ENCODE measurements at places on chromosomes 11 and 22. TPM values are rescaled to one million over a fixed set of nuclear protein-coding genes. Genes with fewer than 3 reads are reported as not detected.
A peak's percentile ranks its signal among the peaks of the same experiment; 100 is the strongest.

DNA sequence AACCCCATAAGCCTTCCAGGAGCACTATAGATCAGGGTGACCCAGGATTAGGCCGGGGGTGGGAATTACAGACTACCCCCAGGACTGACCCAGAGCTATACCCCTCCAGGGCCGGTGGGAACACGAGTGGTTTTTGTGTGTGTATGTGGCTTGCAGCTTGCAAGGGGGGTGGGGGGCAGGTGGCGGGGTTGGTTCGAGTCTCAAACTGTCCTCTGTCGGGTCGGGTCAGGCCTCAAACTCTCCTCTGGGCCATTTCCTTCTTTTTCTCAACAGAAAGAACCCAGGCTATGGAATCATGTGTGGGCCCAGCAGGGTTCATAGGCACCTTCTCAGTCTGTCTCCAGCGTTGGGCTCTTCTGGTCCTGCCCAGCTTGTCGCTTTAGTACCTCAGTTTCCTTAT, 58.4 kb downstream of the BCR start:
- no peaks in the 10 kb centered on the region for H3K36me3 ChIP-seq
- H3K4me3 ChIP-seq: no peak overlapping the region
- H3K27ac ChIP-seq: no peak overlapping the region

GRCh38 chr11:71305451-71306125, 53.2 kb upstream of the SHANK2 start:
- no peak overlapping the region for H3K4me3 ChIP-seq
- DNase-seq: no peak
- no peaks in the 10 kb centered on the region for H3K4me1 ChIP-seq
- H3K27ac ChIP-seq: no peak overlapping the region
- H3K27me3 ChIP-seq: peaks cover 68% of the 10 kb centered on the region
- no peaks in the 10 kb centered on the region for H3K36me3 ChIP-seq

GRCh38 chr11:3016861-3017260, 24.7 kb upstream of the NAP1L4 start:
- no peak overlapping the region for H3K27ac ChIP-seq
- peaks cover 80% of the 10 kb centered on the region for H3K36me3 ChIP-seq
- peaks cover 4% of the 10 kb centered on the region for H3K4me1 ChIP-seq
- DNase-seq: no peak
- H3K27me3 ChIP-seq: no peaks in the 10 kb centered on the region

DNA sequence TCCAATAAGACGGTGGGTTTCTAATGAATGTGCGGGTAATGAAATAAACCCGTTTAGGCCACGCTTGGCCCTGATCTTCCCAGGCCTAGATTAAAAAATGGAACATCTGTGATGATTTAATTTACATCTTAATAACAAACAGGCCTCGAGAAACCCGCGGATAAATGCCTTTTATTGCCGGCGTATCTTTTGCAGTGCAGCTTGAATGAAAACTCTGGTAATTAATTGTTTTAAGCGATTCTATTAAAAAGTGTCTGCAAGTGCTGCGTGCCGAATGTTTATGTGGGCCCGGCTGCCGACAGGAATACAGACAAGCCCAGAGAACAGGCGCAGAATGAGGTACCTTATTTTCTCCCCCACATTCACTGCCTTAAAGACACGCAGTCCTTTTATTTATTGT, 420.7 kb downstream of the MN1 start:
- no peak overlapping the region for H3K4me3 ChIP-seq
- H3K27ac ChIP-seq: no peak overlapping the region
- no peaks in the 10 kb centered on the region for H3K36me3 ChIP-seq

- no peaks in the 10 kb centered on the region for H3K36me3 ChIP-seq
- H3K4me1 ChIP-seq: no peaks in the 10 kb centered on the region
- DNase-seq: no peak
- H3K27ac ChIP-seq: no peak overlapping the region
These were observed 8.1 kb upstream of the TOP3B start for GRCh38 chr22:21990445-21991303.

GRCh38 chr11:10394229-10395101, 60.6 kb upstream of the AMPD3 start:
- no peak for DNase-seq
- no peak overlapping the region for H3K4me3 ChIP-seq
- H3K27me3 ChIP-seq: no peaks in the 10 kb centered on the region
- H3K36me3 ChIP-seq: no peaks in the 10 kb centered on the region

- H3K4me1 ChIP-seq: peaks cover 8% of the 10 kb centered on the region
- H3K27ac ChIP-seq: no peak overlapping the region
- no peak overlapping the region for H3K4me3 ChIP-seq
- H3K27me3 ChIP-seq: no peaks in the 10 kb centered on the region
These were observed 97.0 kb upstream of the DRD2 start for GRCh38 chr11:113572136-113572735.

DNA sequence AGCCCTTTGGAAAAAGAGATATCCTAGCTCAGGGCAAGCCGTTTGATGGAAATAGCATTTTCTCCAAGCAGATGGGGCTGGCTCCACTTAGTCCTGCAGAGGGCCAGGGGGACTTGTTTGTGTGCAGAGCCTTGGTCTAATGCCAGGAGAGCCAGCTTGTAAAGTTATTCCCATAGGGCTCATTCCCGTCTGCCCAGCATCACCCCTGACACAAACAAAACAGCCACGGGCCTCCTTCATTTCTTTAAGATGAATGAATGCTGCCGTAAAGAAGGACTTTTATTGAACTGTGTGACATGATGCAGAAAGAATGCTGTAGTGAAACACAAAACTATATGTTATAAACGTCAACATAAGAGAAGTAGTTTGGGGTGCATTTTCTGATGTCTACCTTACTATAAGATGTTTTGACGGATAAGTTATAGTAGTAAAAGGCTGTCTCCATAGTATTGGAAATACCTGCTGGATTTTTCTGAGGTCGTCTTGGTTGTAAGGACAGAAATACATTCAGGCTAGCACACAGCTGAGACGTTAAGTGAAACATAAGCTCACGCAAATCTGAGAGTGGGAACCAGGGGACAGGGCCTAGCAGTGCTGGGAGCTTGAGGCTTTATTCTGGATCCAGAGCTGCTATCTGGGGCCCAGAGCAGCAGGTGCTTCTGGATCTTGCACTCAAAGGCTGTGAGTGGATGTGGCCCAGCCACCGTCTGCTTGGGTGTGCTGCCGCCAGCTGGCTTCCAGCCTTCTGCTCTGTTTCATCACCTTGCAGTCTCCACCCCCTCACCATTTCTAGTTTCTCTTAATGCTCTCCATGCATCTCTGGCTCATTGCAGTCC, 53.3 kb downstream of the NCAM1 start:
- no peaks in the 10 kb centered on the region for H3K36me3 ChIP-seq
- H3K27me3 ChIP-seq: no peaks in the 10 kb centered on the region
- H3K4me3 ChIP-seq: no peak overlapping the region
- peak; percentile 71 for DNase-seq

DNA sequence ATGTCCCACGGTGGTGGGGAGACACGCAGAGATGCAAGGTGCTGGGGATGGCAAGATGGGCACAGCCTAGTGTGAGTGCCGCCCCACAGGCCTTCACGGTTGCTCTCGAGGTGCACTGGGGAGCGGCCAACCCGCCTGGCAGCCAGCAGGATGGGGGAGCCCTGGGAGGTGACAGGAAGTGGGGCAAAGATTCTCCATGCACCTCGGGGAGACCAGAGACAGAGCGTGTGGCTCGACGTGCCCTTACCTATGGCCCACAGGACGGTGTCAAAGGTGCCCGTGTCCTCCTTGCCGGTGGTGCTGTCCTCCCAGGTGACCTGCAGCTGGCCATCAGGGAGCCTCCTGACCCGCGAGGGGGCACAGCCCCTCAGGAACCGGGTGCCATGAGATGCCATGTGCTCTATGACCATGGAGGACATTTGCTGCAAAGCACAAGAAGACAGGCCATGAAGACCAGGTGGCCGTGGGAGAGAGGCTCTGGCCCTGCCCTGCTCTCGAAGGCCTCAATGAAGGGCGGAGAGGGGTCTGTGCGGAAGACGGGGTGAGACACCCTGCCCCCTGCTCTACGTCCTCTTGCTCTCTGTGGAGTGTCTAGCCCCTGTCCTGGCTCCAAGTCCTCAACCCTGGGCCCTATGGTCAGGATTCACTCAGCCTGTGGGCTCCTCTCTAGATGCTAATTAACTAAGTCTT, 40.6 kb upstream of the GNB1L start:
- peaks cover 38% of the 10 kb centered on the region for H3K36me3 ChIP-seq
- H3K4me3 ChIP-seq: no peak overlapping the region
- no peak for DNase-seq
- no peak overlapping the region for H3K27ac ChIP-seq
- H3K4me1 ChIP-seq: peaks cover 15% of the 10 kb centered on the region

DNA sequence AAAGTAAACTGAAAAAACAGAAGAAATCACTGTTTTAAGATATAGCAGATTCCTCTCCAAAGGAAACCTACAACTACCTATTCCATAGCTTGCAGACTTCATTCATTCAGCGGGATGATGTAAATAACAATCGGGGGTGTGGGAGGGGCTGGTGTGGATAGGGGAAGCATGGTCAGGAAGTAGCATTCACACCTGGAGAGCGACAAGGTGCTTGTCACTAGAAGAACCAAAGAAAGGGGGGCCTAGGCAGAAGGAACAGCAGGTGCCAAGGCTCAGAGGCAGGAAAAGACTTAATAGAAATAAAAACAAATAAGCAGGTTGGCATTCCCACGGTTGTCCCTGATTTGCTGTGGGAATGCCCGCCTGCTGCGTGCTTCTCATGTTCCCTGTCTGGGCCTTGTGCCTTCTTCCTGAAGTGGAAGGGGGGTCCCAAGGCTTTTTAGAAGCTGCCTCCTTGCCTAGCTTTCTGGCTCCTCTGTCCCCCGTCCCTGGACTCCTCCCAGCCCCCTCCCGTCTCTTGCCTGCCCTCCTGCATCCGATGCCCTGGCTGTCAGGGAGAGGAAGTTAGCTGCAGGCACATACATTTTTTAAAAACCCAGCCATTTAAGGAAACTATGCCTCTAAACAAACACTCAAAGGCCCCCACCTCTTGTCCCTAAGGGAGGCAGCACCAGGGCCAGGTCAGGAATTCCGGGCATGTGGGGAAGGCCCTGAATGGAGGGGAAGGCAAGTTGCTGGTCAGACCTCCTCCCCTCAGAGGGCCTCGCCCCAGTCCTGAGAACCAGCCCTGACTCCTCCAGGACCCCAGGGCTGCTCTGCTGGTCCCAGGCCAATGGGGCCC, 54.7 kb upstream of the PRDM11 start:
- H3K36me3 ChIP-seq: no peaks in the 10 kb centered on the region
- H3K4me1 ChIP-seq: peaks cover 64% of the 10 kb centered on the region
- peak overlapping the region; percentile 85 for H3K27ac ChIP-seq
- no peak overlapping the region for H3K4me3 ChIP-seq
- no peaks in the 10 kb centered on the region for H3K27me3 ChIP-seq
- DNase-seq: no peak

DNA sequence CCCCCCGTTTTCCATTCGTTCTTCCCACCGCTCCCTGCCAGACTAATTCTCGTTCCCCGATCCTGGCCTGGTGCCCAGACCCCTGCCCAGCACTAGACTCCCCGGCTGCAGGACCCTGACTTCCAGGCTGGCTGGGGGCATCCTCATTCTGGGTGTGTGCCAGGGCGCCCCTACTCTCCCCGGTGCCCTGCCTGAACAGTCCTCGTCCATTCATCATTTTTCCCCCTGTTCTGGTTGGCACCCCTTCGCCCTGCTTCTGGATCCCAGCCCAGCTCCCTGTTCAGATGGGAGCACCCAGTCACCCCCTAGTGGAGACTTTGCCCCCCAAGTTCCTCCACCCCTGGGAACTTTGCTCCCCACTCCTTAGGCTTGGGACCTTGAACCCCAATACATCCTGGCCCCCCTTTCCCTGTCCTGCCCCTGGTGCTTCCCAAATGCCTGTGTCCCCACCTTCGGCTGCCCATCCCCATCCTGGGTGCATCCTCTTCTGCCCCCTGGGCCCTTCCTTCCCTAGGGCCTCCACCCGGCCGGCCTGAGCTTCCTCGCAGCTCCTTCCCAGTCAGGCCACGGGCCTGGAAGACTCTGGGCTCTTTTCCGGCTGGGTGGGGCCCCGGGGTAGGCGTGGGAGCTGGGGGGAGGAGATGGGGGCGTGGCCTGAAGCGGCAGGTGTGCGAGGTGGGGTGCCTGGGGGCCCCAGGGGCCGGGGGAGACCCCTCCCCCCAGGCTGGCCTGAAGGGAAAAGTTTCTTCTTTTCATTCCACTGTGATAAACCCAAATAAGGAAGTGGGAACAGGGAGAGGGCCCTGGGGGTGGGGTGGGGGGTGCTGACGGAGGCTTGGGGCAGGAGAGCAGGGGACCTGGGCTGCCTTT, 908 bp downstream of the PLCB3 start:
- DNase-seq: peak; percentile 53
- peaks cover 43% of the 10 kb centered on the region for H3K4me1 ChIP-seq
- H3K27ac ChIP-seq: peak overlapping the region; percentile 84

- DNase-seq: no peak
- H3K4me1 ChIP-seq: peaks cover 29% of the 10 kb centered on the region
- H3K27ac ChIP-seq: peak overlapping the region; percentile 94
- H3K4me3 ChIP-seq: peak overlapping the region; percentile 99
These were observed 869 bp downstream of the ZC3H7B start for GRCh38 chr22:41302021-41302767.

- no peak overlapping the region for H3K27ac ChIP-seq
- DNase-seq: no peak
- H3K36me3 ChIP-seq: peaks cover 77% of the 10 kb centered on the region
- H3K4me1 ChIP-seq: peaks cover 7% of the 10 kb centered on the region
- H3K4me3 ChIP-seq: no peak overlapping the region
These were observed 40.8 kb downstream of the BID start for GRCh38 chr22:17733466-17733865.

- peaks cover 15% of the 10 kb centered on the region for H3K27me3 ChIP-seq
- H3K27ac ChIP-seq: peak overlapping the region; percentile 47
- DNase-seq: peak; percentile 64
- no peak overlapping the region for H3K4me3 ChIP-seq
- peaks cover 52% of the 10 kb centered on the region for H3K4me1 ChIP-seq
These were observed 70.5 kb downstream of the RPUSD4 start for GRCh38 chr11:126140926-126141280.

GRCh38 chr22:20652130-20652529, 121.8 kb upstream of the SERPIND1 start:
- no peaks in the 10 kb centered on the region for H3K4me1 ChIP-seq
- H3K4me3 ChIP-seq: no peak overlapping the region
- H3K27me3 ChIP-seq: no peaks in the 10 kb centered on the region
- H3K36me3 ChIP-seq: no peaks in the 10 kb centered on the region
- no peak for DNase-seq
- H3K27ac ChIP-seq: no peak overlapping the region

GRCh38 chr11:1566381-1567051, 5.6 kb downstream of the DUSP8 start:
- DNase-seq: no peak
- H3K36me3 ChIP-seq: peaks cover 19% of the 10 kb centered on the region
- H3K4me1 ChIP-seq: peaks cover 78% of the 10 kb centered on the region
- H3K27me3 ChIP-seq: no peaks in the 10 kb centered on the region

GRCh38 chr22:24466716-24467328, 28.3 kb upstream of the UPB1 start:
- DNase-seq: peak; percentile 36
- peak overlapping the region; percentile 83 for H3K27ac ChIP-seq
- peak overlapping the region; percentile 27 for H3K4me3 ChIP-seq
- H3K27me3 ChIP-seq: no peaks in the 10 kb centered on the region
- H3K36me3 ChIP-seq: no peaks in the 10 kb centered on the region

GRCh38 chr11:118652681-118653181, 26.7 kb downstream of the TREH start:
- H3K36me3 ChIP-seq: peaks cover 98% of the 10 kb centered on the region
- peaks cover 5% of the 10 kb centered on the region for H3K4me1 ChIP-seq
- no peak for DNase-seq
- no peak overlapping the region for H3K27ac ChIP-seq
- H3K27me3 ChIP-seq: no peaks in the 10 kb centered on the region
- H3K4me3 ChIP-seq: no peak overlapping the region

Gene ZNHIT2
- total RNA-seq: 6.1 TPM

Gene DCDC1
- total RNA-seq: not detected

Gene OR51I1
- total RNA-seq: not detected

Gene MUC5AC
- total RNA-seq: not detected

Gene CRACR2B
- total RNA-seq: 23.2 TPM

Gene NXPE1
- total RNA-seq: not detected

Gene TRIM22
- 16.6 TPM for total RNA-seq

Gene OR8D1
- total RNA-seq: not detected

Gene YPEL4
- 0.55 TPM for total RNA-seq
